ENCODE measurements at places on chromosomes 13 and 19.

DNA sequence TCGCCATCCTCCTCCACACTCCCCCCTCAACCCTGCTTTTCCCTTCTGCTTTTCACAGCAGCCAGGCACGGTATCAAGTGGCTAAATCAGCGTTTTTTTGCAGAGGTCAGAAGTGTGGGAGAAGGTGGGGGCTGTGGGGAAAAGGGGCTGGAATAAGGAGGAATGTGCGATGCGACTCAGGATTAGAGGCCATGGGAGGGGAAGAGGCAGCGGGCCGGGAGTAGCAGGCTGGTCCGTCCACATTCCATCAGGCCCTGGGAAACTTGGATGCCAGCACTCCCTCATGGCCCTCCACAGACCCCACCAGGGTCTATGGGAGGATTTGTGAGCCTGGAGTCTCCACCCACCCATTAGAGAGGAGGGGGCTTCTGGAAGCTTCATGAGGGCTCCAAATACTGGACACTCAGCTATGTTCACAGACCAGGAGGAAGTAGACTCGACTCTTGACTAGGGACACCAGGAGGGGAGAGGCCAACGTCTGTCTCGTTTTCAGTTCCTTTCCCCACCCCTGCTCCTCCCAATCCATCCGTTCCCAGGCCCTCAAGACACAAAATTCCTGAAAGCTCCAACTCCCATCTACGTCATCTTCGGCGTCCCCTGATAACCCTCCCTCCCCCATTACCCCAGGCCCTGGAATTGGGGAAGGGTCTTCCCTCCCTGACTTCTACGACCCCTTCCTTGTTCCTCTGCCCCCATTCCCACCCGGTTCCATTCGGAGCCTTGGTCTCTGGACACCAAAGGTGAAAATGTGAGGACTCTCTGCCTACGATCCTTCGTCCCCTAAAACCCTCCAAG lies 3.3 kb upstream of the KCNC3 start:
- peaks cover 4% of the 10 kb centered on the region for H3K4me1 ChIP-seq
- H3K36me3 ChIP-seq, result no peaks in the 10 kb centered on the region
- H3K27me3 ChIP-seq, result peaks cover 55% of the 10 kb centered on the region
- no peak overlapping the region for H3K4me3 ChIP-seq
- H3K27ac ChIP-seq, result no peak overlapping the region

DNA sequence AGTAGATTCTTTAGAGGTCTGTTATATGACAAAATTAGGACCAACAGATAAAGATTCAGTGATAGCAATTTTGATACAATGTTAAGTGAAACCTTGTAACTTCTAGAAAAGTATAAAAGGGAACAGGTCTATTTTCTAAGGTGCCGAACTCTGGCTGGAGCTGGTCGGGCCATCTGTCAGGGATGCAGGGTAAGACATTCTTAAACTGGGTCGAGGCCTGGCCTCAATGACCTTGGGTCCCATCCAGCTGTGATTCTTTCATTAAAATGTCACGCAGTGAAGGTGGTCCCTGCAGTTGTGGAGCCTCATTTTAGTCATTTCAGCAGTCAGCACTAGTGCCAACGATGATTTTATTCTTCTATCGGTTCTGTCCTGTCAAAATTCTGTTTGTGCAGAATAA lies 271.9 kb upstream of the SPRY2 start:
- no peak for DNase-seq
- H3K36me3 ChIP-seq, result no peaks in the 10 kb centered on the region
- no peaks in the 10 kb centered on the region for H3K4me1 ChIP-seq
- no peak overlapping the region for H3K27ac ChIP-seq

GRCh38 chr13:105979131-105980011 lies 556.1 kb downstream of the EFNB2 start:
- H3K4me3 ChIP-seq, result no peak overlapping the region
- no peak overlapping the region for H3K27ac ChIP-seq
- H3K36me3 ChIP-seq, result no peaks in the 10 kb centered on the region
- H3K27me3 ChIP-seq, result no peaks in the 10 kb centered on the region
- no peaks in the 10 kb centered on the region for H3K4me1 ChIP-seq
- no peak for DNase-seq

DNA sequence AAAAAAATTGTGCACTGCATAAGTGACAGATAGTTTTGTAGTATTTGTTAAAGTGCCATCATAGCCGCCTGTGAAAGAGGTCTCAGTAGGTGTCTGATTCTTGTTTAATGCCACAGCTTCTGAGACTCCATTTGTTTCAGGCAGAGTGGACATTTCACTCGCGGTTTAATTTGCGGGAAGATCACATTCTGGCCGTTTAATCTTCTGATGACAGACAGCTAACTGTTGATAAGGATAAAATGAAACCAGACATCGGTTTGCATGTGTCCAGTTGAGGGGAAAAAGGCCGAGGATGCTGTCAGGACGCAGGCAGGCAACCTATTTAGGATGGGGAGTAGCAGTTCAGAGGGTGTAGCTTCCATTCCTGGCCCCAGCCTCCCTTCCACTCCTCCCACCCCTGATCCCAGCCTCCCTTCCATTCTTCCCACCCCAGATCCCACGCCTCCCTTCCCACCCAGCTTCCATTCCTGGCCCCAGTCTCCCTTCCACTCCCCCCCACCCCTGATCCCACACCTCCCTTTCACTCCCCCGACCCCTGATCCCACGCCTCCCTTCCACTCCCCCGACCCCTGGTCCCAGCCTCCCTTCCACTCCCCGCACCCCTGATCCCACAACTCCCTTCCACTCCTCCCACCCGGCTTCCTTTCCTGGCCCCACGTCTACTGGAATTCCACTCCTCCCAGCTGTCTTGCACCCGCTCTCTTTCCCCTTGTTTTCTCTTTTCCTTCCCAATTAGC lies 23.8 kb downstream of the ATP11A start:
- DNase-seq, result no peak
- no peak overlapping the region for H3K27ac ChIP-seq
- H3K4me3 ChIP-seq, result no peak overlapping the region
- peaks cover 37% of the 10 kb centered on the region for H3K4me1 ChIP-seq
- no peaks in the 10 kb centered on the region for H3K36me3 ChIP-seq

DNA sequence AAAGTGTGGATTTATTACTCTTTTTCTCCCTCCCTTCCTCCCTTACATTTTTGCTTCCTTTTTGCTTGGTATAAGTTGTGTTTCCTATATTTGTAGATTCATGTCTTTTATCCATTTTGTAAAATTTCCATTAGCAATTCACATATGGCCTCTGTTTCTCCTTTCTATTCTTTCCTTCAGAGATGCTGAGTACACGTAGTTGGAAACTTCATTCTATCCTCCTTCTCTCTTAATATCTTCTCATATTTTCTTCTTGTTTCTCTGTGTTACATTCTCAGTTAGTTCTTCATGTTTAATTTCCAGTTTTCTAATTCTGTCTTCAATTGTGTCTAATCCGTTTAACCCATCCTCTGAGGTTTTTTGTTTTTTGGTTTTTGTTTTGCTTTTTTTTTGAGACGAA lies 188.9 kb downstream of the ZIC5 start:
- DNase-seq, result no peak
- H3K4me1 ChIP-seq, result no peaks in the 10 kb centered on the region
- no peaks in the 10 kb centered on the region for H3K36me3 ChIP-seq
- H3K27ac ChIP-seq, result no peak overlapping the region

DNA sequence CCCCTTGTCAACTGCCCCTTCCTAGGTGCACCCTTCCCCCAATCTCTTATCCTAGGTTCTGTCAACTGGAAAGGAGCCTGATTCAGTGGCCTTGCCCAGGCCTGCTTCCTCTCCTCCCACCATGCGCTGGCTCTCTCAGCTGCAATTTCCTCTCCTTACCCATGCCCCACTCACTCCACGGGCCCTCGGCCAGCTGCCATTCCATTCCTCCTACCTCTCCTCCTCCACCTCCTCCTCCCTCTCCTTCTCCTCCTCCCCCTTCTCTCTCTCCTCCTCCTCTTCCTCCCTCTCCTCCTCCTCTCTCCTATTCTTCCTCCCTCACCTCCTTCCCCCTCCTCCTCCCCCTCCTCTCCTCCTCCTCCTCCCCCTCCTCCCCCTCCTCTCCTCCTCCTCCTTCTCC lies 9.6 kb upstream of the TIMM44 start:
- DNase-seq, result no peak
- H3K4me1 ChIP-seq, result no peaks in the 10 kb centered on the region
- peaks cover 4% of the 10 kb centered on the region for H3K36me3 ChIP-seq
- H3K4me3 ChIP-seq, result no peak overlapping the region

DNA sequence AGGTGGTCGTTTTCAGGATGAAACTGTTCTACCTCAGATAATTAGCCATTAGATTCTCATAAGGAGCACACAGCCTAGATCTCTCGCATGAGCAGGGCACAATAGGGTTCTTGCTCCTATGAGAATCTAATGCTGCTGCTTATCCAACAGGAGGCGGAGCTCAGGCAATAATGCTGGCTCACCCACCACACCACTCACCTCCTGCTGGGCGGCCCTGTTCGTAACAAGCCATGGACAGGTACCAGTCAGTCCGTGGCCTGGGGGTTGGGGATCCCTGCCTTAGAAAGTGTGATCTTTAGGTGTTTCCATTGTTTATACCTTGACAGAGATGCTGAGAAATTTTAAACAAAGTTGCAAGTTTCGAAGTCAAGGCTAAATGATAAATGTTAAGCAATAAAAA lies 344.6 kb upstream of the HTR2A start:
- no peaks in the 10 kb centered on the region for H3K4me1 ChIP-seq
- DNase-seq, result no peak
- H3K36me3 ChIP-seq, result no peaks in the 10 kb centered on the region
- no peak overlapping the region for H3K27ac ChIP-seq

DNA sequence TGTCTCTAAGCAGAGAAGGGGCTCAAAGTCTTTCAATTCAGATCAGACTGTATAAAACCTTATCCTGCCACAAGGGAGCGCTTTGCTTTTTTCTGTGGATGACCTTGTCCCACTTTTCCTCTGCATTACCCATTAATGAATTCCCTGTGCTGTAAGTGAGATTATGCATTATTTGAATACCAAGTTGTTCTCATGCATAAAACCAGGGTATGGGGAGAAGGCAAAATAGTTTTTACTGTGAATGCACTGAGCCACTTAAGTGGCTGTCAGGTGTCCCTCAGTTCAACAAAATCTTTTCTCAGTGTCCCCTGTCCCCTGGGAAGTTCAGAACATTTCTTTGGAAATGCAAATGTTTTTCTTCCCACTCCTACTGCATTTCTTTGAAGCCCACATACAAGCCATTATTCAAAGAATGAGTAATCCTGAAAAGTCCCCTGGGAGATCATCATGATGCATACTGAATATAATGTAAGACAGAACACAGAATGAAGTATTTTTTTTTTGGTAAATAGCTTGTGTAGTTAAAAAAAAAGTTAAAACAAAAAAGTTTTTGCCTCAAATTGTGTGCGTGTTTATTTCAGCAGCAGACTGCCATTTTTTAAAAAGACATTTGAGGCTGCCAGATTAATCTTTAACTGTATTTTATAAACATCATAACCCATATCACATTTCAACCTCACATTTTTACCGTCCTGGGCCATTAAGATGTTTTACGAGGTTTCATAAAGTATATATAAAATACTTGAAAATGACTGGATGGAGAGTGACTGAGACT lies 506.7 kb upstream of the PCDH9 start:
- H3K36me3 ChIP-seq, result no peaks in the 10 kb centered on the region
- no peak for DNase-seq
- no peak overlapping the region for H3K4me3 ChIP-seq

DNA sequence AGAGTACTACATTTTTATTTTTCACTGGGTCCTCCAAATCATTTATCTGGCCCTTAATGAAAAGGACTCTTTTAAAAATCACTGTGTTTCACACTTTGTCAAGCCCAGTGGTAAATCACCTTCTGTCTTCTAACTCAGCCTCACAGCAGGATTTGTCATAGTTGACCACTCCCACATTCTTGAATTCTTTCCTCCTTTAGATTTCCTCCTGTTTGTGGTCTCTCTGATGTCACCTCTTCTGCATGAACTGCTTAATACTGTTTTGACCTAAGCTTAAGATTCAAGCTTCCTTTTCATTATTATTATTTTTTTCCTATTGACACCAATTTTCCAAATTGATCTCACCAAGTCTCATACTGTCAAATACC lies 899.8 kb upstream of the MIR17HG start:
- peaks cover 4% of the 10 kb centered on the region for H3K36me3 ChIP-seq
- no peak overlapping the region for H3K27ac ChIP-seq
- peaks cover 26% of the 10 kb centered on the region for H3K4me1 ChIP-seq
- no peak for DNase-seq
- H3K27me3 ChIP-seq, result no peaks in the 10 kb centered on the region

- no peak for DNase-seq
- peaks cover 2% of the 10 kb centered on the region for H3K36me3 ChIP-seq
- no peaks in the 10 kb centered on the region for H3K4me1 ChIP-seq
- no peak overlapping the region for H3K4me3 ChIP-seq
- no peaks in the 10 kb centered on the region for H3K27me3 ChIP-seq
These were observed 6.9 kb downstream of the IL4I1 start for GRCh38 chr19:49889687-49890348.

DNA sequence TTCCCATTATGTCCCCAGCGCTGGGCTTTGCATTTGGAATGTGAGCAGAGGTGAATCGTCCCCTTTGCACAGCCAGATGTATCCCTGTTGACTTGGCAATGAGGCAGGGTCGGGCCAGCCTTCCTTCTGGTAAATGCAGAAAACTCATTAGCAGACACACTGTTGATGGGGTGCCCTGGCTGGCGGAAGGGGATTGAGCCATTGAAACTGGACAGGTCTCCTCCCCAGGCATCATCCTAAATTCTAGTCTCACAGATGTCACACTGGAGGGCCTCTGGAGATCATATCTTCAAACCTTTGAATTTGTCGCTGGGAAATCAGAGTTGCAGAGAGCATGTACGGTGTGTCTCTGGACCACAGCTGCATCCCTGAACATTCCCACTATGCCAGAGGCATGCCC lies 219.5 kb upstream of the TSHZ3 start:
- no peak for DNase-seq
- no peak overlapping the region for H3K27ac ChIP-seq
- H3K36me3 ChIP-seq, result no peaks in the 10 kb centered on the region
- peaks cover 4% of the 10 kb centered on the region for H3K4me1 ChIP-seq
- no peak overlapping the region for H3K4me3 ChIP-seq

GRCh38 chr19:2834294-2834871 lies 6.9 kb upstream of the ZNF555 start:
- DNase-seq, result no peak
- no peaks in the 10 kb centered on the region for H3K4me1 ChIP-seq
- no peak overlapping the region for H3K4me3 ChIP-seq
- no peaks in the 10 kb centered on the region for H3K36me3 ChIP-seq

- H3K4me1 ChIP-seq, result peaks cover 16% of the 10 kb centered on the region
- no peak for DNase-seq
- no peaks in the 10 kb centered on the region for H3K36me3 ChIP-seq
- H3K4me3 ChIP-seq, result no peak overlapping the region
These were observed 9.9 kb downstream of the RFX2 start for GRCh38 chr19:6100284-6100915.

- H3K4me1 ChIP-seq, result no peaks in the 10 kb centered on the region
- H3K27ac ChIP-seq, result no peak overlapping the region
- no peaks in the 10 kb centered on the region for H3K27me3 ChIP-seq
- no peak overlapping the region for H3K4me3 ChIP-seq
These were observed 60.2 kb upstream of the RFC3 start for GRCh38 chr13:33757713-33758112.

DNA sequence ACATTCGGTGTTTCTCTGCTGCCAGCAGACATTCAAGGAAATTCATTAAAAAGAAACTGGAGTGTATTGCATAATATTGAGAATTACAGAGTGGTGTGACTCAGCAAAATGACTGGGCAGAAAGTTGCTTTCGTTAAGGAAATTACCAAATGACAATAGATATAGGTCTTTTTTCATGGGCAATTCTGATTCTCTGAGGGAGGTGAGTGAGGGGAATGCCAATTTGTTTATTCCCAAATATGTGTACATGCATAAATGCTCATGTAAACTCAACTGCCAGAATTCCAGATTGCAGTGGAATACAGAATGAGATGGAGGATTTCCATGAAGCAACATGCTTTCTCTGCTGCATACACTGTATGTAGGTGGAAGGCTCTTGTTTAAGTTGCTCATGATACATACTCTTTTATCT lies 1730.1 kb downstream of the SLITRK5 start:
- DNase-seq, result peak; percentile 1
- H3K36me3 ChIP-seq, result no peaks in the 10 kb centered on the region
- no peaks in the 10 kb centered on the region for H3K4me1 ChIP-seq
- H3K27me3 ChIP-seq, result no peaks in the 10 kb centered on the region
